ENCODE measurements at places on chromosomes 4 and X. TPM values are rescaled to one million over a fixed set of nuclear protein-coding genes. Genes with fewer than 3 reads are reported as not detected.

ANTXR2 gene
- total RNA-seq = 271 TPM

IL2 gene
- not detected for total RNA-seq

PAGE5 gene
- total RNA-seq = not detected

FGFR3 gene
- 0.45 TPM for total RNA-seq

SULT1B1 gene
- 1.3 TPM for total RNA-seq

ZNF157 gene
- total RNA-seq = not detected

BEX1 gene
- 0.36 TPM for total RNA-seq

SUPT20HL1 gene
- total RNA-seq = not detected

SYTL4 gene
- total RNA-seq = 5.1 TPM

AMELX gene
- total RNA-seq = not detected

PDCL2 gene
- not detected for total RNA-seq

UGT2A1 gene
- total RNA-seq = not detected

PPARGC1A gene
- total RNA-seq = 0.81 TPM

GPM6B gene
- total RNA-seq = 0.57 TPM

TTC29 gene
- total RNA-seq = not detected

POU3F4 gene
- not detected for total RNA-seq

DNASE1L1 gene
- 31.0 TPM for total RNA-seq

FGFBP2 gene
- total RNA-seq = not detected

LNX1 gene
- 1.6 TPM for total RNA-seq

DMRTC1 gene
- total RNA-seq = not detected

SORBS2 gene
- total RNA-seq = 2.8 TPM
